Activated CD8-positive, alpha-beta memory T cell treated with anti-CD3 and anti-CD28 coated beads for 1 hour (primary cell): ENCODE measurements at places on chromosomes 6 and 20.

DNA sequence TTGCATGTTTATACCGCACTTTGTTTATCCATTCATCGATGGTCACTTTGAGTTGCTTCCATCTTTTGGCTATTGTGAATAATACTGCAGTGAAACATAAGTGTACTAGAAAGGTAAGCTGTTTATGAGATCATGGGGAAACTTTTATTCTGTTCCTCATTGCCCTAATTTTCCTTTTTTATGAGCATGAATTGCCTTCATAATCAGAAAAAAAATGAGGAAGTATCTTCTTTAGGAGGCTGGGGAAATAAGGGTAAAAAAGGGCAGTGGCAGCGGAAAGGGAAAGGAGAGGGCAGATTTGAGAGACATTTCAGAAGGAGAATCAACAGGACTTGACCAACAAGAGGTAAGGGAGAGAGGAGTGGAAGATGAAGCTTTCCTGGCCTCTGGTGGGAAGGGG is 14.3 kb upstream of the SERINC3 start:
- no peak for DNase-seq

DNA sequence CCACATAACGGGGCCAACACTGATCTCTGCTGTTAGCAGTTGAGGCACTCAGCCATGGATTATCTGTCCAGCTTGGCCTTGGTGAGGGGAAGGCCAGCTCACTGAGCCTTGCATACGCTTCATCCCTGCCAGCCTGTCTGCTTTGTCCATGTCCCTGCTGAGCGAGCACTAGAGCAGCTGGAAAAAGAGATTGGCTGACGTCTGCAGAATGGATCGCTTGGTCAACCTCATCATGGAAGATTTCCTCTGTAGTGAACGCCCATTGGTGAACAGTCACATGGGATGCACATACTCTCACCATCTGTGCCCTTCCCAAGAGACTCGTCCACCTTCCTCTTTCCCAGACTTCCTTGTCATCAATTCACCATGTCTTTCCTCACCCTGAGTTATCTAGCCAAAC is 26.9 kb downstream of the MUC22 start:
- DNase-seq, result no peak

- DNase-seq, result no peak
Observed at GRCh38 chr6:149129371-149130077, 188.0 kb upstream of the TAB2 start.

DNA sequence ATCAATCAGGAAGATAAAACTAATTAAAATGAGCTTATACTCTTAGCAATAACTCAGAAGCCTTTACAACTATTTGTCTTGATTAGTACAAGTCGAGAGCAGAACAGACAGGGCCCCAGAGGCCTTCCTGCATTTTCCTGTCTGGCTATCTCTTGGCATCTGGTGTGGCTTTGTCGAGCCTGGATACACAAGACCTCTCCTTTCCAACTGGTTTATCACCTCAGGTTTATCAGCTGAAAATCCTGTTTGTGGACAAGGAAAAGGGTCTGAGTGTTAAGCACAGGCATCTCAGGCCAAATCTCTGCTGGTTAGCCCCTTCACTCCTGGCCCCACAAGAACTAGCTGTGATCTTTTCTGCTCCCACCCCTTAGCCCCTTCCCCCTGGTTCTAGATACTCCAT is 32.6 kb downstream of the BAK1 start:
- DNase-seq, result no peak

GRCh38 chr6:133805876-133806275 is 83.0 kb upstream of the TCF21 start:
- DNase-seq, result no peak

DNA sequence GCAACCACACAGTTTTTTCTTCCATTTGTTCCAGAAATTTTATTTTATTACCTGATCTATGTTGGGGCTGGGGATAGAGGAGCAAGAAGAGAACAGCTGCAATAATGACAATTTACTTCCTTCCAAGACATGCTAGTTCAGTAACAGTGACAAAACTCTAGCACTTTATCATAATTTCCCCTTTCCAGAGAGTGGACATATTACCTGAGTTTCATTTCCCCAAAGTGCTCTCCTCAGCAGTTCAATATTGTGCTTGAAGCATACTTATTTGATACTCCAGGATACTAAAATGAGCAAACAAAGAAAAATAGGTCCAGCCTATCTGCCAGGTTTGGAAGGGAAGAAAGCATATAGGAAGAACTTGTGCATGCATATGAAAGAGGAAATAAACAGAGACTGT is 157.7 kb downstream of the ID4 start:
- no peak for DNase-seq

- no peak for DNase-seq
Observed at GRCh38 chr6:143110572-143110971, 49.9 kb downstream of the AIG1 start.

- no peak for DNase-seq
Observed at GRCh38 chr6:32224696-32225095, 829 bp upstream of the NOTCH4 start.

GRCh38 chr6:26571592-26572296 is 25.0 kb upstream of the ABT1 start:
- DNase-seq, result no peak
